ENCODE measurements at places on chromosomes 12 and 14.

DNA sequence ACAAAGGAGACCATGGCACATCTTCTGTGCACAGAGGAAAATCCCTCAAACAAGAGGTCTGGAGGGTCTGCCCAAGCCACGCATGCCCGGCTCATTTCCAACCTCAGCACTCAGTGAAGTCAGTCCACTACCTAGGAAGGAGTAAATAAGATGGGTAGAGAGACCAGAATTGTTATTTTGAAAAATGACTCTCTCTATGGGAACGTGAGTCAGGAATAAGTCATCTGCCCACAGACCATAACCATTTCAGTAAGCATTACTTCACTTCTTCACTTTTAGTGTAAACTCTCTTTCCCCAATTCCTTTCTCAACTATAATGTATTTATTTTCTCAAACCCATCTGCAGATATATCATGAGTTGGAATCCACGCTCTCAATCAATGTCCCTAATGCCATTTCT lies 1039.9 kb upstream of the USP15 start:
- DNase-seq = no peak

DNA sequence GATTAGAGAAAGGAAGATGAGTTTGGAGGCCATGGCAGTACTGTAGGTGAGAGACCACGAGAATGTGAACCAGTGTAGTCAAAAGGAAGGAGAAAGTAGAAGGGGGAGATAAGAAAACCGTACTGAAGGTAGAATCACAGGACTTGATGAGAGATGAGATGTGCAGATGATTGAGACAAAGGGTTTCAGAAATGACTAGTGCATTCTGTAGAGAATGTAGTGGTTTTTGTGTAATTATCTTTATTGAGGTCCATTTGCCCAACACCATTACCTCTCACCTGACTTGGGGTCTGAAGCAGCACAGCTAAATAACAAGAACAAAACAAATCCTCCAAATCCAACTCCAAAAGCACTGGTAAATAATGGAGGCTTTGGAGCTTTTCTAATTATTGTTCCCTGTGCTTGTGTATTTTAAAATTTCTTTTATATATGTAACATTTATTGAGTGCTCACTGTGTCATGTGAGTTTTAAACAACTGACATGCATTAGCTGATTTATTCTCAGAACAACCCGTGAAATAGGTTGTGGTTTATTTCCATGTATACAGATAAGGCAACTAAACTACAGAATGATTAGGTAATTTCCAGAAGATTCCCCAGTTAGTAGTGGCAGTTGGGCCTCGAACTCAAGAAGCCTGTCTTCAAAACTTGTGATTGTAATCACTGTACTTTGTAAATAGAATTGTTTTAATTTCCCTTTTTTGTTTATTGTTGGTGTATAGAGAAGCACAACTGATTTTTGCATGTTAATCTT lies 390.0 kb downstream of the AEBP2 start:
- no peak for DNase-seq

- DNase-seq = no peak
Observed at GRCh38 chr12:85509857-85510256, 229.8 kb downstream of the ALX1 start.

DNA sequence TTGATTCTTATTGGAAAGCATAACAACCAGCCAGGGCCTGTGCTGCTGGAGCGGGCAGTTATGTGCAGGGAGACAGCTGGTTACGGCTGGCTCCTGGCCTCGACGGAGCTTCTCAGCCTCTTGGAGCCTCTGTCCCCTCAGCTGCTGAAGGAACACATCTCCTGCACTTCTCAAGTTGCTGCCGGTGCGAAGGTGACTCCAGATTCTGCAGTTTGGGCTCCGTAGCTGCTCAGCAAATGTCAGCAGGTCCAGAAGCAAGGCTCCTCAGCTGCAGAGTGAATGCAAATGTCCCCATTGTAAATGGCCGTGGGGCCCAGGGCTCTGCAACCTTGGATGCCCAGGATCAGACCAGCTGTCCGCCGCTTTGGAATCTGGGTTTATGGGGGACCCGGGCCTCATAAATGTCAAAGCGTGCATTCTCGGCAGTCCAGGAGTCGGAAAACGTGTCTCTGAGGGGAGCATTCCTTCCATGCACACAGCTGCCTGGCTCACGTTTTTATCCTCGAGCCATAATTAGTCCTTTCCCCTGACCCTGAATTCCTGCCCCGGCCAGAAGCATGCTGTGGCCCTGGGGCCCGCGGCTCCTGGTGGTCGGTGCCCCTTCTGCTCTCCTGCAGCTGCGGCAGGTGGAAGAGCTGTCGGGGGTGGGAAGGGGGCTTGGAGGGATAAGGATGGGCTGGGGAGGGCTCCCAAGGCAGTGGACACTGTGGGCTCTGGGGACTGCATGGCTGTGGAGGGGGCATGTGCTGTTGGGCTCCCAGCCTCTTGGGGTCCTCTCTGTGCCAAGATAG lies 106.0 kb downstream of the KIF26A start:
- DNase-seq = no peak

GRCh38 chr12:47881826-47882427 lies 22.9 kb downstream of the VDR start:
- no peak for DNase-seq

DNA sequence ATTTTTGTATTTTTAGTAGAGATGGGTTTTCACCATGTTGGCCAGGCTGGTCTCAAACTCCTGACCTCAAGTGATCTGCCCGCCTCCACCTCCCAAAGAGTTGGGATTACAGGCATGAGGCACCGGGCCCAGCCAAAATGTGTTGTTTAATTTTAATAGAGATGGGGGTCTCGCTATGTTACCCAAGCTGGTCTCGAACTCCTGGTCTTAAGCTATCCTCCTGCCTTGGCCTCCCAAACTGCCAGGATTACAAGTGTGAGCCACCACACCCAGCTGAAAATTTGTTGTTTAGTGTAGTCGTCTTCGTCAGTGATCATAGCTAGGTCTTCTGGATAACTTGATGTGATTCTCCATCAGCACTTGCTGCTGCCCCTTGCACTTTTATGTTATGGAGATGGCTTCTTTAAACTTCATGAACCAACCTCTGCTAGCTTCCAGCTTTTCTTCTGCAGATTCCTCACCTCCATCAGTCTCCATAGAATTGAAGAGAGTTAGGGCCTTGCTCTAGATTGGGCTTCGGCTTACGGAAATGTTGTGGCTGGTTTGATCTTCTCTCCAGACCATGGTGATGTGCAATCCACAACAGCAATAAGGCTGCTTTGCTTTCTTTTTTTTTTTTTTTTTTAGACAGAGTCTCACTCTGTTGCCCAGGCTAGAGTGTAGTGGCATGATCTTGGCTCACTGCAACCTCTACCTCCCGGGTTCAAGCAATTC lies 13.0 kb downstream of the ISCU start:
- no peak for DNase-seq

DNA sequence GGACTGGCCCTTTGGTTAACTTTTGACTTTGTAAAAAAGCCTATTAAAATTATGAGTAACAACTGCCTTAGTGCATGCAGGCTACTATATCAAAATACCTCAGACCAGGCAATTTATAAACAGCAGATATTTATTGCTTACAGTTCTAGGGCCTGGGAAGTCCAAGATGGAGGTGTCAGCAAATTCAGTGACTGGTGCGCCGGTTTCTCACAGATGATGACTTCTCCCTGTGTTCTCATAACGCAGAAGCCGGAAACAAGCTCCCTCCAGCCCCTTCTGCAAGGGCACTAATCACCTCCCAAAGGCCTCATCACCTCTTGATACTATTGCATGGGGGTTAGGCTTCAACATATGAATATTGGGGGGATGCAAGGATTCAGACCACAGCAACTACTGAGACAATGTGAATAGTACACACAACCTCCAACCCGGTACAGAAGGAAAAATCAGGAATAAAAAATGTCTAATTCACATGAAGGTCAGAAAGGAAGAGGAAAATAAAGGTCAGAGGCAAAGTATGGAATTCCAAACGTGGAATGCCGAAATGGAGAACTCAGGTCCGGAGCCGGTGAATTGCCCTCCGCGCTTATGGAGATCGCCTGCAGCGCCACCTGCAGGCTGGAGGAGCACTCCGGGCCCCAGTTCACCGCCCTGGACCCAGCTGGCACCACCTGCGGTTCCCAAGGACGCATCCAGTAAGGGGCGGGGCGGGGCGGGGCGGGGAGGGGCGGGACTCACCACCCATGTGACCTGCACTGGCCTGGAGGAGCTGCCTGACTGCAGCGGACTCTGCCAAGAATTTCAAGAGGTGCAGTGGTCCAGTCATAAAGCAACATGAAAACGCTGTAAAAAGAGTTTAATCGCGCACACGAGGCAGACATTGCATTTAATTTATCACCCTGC lies 203.4 kb downstream of the KIF26A start:
- DNase-seq = no peak

GRCh38 chr14:45664668-45665356 lies 411.8 kb upstream of the MIS18BP1 start:
- DNase-seq = no peak
